Stimulated activated CD8-positive, alpha-beta memory T cell treated with anti-CD3 and anti-CD28 coated beads, Interleukin-15, amount 100 ng/mL, for 24 hours (primary cell): ENCODE measurements at places on chromosomes 7 and 10.

- DNase-seq, result no peak
Measured at GRCh38 chr10:15043674-15044073, at the start of gene OLAH. Gene OLAH, plus strand, starts transcription at chr10:15043943. Its CDS starts 3,346 bp downstream, at chr10:15047289.

DNA sequence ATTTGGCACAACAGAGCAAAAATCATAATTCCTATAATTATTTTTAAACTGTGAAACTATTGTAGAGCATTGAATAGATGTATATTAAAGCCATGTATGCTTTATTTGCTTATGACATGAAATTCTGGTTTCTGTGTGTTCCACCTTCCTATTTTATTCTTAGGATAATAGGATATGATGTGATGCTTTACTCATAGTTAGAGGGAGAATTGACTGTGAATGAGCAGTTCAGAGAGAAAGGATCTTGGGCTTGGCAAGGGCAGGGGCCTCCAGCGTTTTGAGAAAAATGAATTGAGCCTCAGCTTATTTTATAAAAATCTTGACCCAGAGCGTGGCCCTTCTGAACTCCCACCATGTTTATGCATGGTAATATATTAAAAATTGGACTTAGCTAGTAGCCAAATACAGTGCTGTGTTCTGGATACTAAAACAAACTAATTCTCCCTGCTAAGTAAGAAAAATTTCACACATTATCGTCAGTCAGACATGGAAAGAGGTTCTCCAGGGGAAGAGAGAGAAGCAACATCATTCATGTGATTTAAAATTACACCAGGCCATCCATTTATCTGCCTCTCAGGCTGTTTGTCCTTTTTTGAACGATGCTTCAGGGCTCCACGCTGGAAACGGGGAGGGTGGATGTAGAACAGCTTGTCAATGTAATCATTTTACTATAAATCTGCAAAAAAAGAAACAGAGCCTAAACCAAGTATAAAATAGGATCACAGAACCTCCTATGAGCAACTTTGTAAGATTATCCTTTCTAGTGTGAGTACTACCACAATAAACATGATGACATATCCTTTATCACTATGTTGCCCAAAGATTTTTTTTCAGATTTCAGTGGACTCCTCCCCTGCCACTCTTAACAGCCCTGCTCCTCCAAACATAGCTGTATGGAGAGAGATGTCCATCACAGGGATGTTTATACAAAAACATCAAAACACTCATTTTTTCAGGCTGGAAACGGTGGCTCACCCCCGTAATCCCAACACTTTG, 258.1 kb upstream of the C7orf33 start:
- DNase-seq, result no peak

DNA sequence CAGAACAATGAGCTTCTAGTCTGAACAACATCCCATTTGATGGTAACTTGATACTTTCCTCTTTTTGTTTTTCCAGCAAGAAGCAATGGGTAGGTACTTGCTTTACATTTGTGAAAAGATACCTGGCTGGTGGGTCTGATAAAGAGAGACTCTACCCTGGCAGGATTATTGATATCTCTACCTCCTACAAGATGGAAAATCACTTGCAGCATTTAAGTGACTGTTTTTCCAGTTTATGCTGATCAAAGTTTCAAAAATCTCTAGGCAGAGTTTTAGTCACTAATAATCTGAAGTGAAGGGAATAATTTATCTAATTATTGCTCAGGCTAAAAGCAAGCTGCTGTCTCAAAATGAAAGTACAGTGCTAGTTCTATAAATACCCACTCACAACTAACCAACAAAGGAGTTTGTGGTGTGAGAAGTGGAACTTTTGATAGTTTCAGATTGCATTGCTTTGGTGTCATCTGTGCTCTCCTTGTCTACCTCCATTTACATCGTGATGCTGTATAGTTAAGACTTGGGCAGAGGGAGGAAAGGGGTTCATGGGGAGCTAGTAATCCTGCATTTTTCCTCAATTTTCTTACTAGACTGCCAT, 86.0 kb upstream of the ANKRD1 start:
- no peak for DNase-seq

- DNase-seq, result no peak
Measured at GRCh38 chr10:63547628-63548360, 26.6 kb downstream of the REEP3 start.

DNA sequence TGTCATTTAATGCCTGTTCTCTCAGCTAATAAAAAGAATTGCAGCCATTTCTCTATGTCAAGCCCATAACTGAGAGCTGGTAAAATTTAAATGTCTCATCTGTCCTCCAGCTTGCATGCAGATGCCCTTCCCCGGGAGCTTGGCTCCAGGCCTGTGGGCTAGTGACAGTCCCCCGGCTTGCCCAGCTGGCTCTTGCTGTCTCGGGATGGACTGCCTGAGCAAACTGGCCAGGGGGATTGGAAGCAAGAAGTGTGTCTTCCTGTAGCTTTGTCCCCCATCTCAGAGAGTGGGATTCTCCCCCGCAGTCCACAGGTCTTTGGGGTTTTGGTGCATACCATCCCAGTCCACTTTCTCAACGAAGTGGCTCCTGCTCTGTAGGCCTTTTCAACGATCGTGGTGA, 53.9 kb upstream of the HMX3 start:
- DNase-seq, result no peak

DNA sequence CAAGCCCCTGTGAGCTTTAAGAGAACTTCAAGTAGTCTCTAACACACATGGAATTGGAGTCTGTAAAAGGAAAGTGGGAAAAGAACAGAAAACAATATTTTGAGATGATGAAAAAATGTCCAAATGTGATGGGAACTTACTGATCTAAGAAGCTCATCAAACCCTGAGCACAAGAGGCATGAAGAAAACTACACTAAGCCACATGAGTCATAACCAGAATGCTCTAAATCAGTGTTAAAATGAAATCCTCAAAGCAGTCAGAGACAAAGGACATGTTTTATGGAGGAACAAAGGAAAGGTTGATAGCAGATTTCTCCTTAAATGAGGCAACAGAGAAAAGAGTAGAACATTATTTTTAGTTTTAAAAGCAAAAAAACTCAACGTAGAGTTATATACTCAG, 37.2 kb downstream of the ZNF33A start:
- no peak for DNase-seq

GRCh38 chr10:14172336-14172950, 158.3 kb downstream of the FRMD4A start:
- DNase-seq, result no peak

- DNase-seq, result no peak
Measured at GRCh38 chr7:105306298-105306748, 82.4 kb downstream of the SRPK2 start.

- DNase-seq, result no peak
Measured at GRCh38 chr10:133438711-133439273, 14.4 kb upstream of the SPRN start.

DNA sequence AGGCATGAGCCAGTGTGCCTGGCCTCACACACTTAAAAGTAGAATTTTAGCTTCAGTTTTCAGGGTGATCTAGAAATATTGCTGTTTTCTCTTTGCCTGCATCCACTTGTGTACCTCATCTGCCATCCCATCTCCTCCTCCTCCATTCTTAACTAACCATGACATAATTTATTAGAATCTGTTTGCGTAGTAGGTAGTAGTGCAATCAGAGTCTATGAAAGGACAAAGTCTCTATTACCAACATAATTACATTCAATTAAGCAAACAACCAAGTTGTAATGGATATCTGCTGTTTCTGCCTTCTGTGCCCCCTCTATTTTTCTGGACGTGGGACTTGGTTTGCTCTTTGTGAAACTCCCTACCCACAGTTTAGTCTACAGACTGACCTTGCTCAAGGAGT, 72.9 kb downstream of the CDK14 start:
- DNase-seq, result no peak

DNA sequence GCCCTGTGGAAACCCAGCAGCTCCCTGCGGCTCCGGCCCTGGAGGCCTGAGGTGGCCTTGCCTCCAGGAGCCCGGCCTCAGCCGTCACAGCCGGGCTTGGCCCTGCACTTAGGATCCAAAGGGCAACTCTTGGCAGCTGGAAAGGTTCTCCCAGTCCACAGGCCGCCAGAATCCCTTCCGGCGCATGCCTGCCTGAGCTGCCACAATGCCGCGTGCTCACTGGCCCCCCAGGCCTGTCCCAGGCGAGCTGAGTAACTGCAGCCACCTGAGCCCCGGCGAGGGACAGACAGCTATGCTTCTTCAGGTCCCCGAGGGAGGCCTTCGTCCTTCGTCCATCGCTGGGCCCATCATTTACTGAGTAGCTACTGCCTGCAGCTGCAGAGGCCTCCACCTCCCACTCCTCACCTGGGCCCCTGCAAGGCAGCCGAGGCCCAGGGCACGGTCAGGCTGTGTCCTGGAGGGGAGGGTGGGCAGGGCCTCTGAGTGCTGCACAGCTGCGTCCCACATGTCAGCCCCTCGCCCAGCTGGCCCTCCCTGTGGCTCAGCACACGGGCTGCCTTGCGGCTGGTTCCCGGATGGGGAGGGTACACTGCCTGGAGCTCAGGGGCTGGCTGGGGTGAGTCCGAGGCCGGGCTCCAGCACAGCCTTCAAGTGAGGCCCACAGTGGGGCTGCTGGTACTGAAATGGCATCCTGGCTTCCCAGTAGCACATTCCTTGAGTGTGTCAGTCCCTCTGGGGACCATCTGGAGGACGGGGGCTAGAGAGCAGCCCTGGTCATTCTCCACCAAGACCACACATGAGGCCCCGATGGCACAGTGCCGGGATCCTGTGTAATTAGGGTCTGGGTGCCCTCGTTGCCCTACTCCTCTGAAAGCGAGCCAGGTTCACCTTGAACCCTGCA, 172.5 kb downstream of the ELFN1 start:
- DNase-seq, result no peak

GRCh38 chr7:142809671-142810070, 38.9 kb downstream of the PRSS2 start:
- DNase-seq, result no peak

- DNase-seq, result no peak
Measured at GRCh38 chr10:12586741-12587140, 237.4 kb downstream of the CAMK1D start.

- no peak for DNase-seq
Measured at GRCh38 chr10:117762126-117762818, 219.7 kb downstream of the EMX2 start.

DNA sequence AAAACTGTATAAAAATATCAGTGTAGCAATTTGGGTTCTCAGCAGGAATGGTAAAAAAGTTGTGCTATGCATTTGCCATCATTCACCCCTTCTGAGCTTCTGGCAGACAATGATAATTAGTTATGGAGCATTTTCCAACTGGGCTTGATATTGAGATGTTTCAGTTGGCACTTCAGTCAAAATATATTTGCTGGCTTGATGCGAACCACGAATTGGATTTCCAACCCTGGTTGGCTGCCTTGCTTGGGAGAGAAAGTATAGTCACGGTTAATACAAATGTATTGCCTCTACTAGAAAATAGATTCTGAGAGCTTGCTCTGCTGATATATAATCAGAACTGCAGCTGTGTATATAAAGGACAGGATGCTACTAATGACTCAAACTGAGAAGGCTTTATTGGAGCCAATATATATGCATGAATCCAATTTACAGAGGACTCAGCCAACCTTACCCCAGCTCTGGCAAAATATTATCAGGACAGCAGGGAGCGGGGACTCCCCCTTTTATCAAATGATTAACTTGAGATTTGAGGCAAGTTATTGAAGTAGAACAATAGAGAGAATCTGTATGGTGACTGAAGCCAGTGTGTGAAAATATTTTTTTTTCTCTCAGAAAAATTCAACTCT, 219.8 kb upstream of the SMIM30 start:
- no peak for DNase-seq

- DNase-seq, result no peak
Measured at GRCh38 chr7:31439165-31439564, 74.7 kb upstream of the ITPRID1 start.

GRCh38 chr10:89134963-89135362, 72.2 kb downstream of the CH25H start:
- DNase-seq, result no peak

GRCh38 chr7:85237721-85238120, 50.9 kb upstream of the SEMA3D start:
- DNase-seq, result no peak

DNA sequence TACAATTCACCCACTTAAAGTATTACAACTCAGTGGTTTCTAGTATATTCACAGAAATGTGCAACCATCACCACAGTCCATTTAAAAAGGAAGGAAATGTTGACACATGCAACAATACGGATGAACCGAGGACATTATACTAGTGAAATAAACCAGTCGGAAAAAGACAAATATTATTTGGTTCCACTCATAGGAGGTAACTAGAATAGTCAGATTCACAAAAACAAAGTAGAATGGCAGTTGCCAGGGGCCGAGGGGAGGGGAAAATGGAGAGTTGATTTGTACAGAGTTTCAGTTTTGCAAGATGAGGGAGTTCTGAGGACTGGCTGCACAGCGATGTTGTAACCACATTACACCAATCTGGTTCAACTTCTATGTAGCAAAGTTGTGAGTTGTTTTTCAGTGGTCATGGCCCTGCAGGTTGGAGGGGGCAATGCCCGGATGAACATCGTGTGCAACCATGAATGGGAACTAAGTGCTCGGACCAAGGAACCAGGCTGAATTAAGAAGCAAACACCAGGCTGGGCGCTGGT, 17.6 kb upstream of the TNPO3 start:
- DNase-seq, result no peak

DNA sequence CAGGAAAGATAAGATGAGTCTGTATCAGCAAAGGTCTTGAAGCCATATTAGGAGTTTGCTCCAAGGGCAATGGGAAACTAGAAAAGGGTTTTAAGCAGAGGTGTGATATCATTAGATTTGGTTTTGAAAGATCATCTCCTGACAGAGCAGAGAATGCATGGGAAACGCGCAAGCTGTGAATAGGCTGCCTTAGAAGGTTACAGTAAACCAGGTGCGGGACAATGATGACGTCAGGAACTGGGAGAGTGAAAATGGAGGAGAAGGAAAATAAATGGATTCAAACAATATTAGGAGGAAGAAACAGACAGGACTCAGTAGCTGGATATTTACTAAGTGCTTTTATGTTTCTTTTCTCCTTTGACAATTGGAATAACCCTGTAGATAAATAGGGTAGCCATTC, 50.6 kb downstream of the CACNB2 start:
- DNase-seq, result no peak

DNA sequence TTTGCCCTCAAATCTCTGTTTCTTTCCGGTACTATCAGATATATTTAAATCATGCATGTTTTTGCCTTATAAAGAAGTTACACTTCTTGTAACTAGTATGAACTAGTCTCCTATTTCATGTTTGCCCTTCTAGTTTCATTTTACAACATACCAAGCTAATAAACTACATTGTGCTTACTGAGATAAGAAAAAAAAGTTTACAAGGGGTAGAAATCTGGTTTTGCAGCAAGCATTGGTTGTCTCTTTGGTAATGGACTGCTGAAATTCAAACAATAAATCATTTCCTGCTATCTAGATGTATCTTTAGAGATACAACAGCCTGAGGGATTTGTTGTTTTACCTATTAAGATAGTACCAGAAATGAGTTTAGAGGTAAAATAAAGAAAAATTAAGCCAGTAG, 18.8 kb downstream of the PTTG1IP2 start:
- DNase-seq, result no peak

DNA sequence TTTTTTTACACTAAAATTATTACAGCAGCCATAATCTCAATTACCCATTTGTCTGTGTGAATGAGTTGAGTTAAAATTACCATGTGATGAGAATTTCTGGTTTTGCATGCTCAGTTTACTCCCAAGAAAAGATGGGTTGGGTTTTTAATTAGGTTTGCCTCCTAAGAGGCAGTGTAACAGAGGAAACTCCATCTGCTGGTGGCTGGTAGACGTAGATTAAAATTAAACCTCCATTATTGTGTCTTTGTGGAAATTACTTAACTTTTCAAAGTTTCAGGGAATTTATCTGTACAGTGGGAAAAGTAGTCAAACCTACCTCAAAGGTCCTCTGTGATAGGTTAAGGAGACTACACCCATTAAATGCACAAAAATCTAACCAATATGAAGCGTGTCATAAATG, 954.2 kb downstream of the PCDH15 start:
- DNase-seq, result no peak
